Bone marrow (tissue), 2 donors: ENCODE measurements at places on chromosomes 2 and 18.
A peak's percentile ranks its signal among the peaks of the same experiment; 100 is the strongest.

DNA sequence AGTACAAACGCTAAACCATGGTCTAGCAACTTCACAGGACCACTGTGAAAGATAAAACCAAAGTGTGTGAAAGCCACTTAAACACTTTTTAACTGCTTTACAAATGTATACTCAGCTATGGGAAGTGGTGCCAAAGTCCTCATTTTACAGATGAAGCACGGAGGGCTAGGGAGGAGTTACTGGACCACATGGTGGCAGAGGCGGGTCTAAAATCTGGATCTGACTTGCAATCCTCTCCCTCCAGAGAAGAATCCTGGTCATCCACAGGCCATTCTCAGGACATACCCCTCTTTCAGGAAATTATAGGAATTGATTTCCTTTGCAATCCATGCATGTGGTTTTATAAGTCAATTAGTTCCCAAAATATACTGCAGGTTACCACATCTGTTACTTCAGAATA, 84.6 kb upstream of the GYPC start:
- no peak for DNase-seq

DNA sequence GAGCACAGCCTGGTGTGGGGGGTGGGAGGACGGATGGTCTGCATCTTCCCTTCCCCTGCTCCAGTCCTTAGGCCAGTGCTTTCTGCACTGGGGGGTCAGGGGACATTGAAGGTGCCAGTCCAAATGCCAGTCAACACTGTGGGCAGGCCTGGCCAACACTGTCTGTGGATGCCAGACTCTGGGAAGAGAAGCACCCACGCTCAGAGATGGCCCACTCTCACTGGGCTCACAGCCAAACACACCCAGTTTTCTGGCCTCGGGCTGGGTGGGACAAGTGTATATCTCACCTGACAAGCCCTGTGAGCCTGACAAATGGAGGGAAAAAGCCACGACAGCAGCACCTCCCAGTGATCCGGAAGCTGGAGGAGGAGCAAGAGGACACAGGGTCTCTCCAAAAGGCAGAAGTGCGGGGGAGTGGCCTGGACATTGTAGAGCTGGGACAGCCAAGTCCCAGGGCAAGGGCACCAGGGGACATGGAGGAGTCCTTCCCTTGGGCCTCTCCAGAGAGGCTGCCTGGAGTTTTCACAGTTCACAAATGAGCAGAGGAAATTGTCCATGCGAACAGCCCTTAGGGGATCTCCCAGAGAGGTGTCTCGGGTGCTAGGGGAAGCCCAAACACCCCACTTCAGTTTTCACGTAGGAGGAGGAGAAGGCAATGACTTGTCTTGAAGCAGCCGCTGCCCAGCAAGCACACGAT, 79.3 kb downstream of the SDC1 start:
- no peak for DNase-seq

- DNase-seq, result no peak
Measured at GRCh38 chr2:42918041-42918440, 125.7 kb upstream of the HAAO start.

- no peak for DNase-seq
Measured at GRCh38 chr2:147224070-147224469, 620.8 kb upstream of the ACVR2A start.

GRCh38 chr2:171158790-171159371, 1.8 kb downstream of the TLK1 start:
- DNase-seq, result no peak

GRCh38 chr2:236045251-236046235, 122.6 kb downstream of the GBX2 start:
- no peak for DNase-seq

DNA sequence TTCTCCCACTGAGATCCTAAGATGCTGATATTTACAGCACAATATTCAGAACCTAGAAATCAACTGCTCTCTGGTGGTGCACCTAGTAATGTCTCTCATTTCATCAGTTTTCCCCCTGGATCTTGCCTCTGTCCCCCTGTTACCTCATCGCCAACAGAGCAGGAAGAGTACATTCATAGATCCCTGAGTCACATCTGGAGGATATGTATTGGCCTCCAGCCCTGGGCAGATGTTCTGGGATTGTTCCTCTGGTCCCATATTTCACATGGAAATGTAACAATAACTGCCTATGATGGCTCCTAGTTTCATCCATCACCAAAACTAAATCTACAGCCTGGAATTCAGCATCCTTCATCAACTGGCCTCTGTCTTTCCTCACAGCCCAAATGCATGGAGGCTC, 278.8 kb upstream of the SLC14A2 start:
- no peak for DNase-seq

DNA sequence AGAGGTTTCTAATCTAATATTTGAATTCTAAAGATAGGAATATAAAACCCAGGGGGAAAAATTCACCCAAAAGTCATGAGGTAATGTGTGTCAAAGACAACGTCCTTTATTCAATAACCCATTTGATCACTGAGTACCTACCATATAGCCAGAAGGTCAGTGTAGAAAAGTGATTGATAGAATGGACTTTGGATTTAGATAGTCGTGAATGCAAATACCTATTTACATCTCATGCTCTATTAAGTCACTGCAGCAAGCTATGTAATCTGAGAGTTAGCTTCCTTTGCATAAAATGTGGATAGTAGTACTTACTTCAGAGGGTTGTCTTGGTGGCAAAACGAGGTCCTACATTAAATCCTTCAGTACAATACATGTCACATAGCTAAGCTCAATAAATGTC, 27.8 kb upstream of the TRIB2 start:
- DNase-seq, result no peak

- DNase-seq, result no peak
Measured at GRCh38 chr2:49836017-49836416, 681.7 kb upstream of the FSHR start.

GRCh38 chr2:47905386-47906156, 727 bp downstream of the FBXO11 start:
- DNase-seq, result peak; percentile 76

GRCh38 chr2:186533717-186534116, 47.7 kb downstream of the ZC3H15 start:
- DNase-seq, result no peak

DNA sequence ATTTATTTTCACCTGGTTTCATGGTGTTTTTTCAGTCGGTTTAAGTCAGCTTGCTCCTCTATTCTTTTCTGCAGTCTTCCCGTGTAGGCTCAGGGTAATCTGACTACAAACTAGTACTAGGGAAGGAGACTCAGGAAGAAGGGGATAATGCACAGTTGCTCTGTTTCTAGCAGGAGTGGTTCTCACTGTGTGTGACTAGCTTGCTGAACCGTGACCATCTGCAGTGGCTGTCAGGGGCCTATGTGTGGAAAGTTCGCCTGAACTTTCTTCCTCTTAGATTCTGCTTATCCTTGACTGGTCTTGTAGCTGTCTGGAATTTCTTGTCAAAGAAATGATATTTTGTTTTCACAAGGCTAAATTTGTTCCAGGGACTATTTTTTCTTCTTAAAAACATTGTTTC, 46.3 kb upstream of the AQP4 start:
- DNase-seq, result no peak

- no peak for DNase-seq
Measured at GRCh38 chr18:23532848-23533247, 29.5 kb downstream of the RMC1 start.

GRCh38 chr2:150041722-150042425, 445.6 kb downstream of the RND3 start:
- no peak for DNase-seq

GRCh38 chr18:50196261-50196660, 1.3 kb upstream of the MYO5B start:
- DNase-seq, result no peak

DNA sequence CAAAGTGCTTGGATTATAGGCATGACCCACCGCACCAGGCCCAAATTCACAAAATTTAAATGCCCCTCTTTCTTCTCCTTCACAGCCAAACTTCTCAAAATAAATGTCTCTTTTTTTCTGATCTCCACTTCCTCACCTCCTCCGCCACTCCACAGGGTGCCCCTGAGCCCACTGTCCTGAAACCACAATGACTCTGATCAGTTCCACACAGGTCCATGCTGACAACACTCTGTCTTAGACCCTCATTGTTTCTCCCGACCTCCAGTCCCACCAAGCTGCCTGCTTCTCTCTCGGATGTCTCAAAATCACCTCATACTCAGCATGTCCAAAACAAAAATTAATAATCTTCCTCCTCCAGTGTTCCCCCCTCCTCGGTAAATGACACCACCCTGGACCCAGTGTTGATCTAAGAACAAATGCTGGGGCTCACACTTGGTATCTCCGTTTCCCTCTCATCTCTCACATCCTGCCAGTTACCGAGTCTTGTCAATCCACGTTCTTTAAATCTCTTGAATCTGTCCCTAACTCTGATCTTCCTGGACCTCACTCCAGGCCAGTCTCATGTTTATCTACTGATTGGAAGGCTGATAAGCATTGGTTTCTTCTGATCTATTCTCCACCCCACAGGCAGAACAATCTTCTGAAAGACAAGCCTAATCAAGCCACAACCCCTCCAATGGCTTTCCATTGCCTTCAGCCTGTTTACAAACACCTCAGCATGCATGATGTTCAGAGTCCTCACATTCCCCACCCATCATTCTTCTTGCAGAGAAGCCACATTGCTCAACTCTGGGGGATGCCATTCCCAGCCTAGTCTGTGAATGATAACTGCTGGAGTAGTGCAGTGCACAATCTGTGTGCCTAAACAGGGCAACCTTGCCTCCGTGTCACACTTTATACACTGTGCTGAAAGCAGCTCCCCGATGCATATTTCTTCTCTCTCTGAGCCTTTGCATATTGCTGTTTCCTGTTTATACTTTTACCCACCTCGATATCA, 12.4 kb upstream of the ANKRD44 start:
- DNase-seq, result no peak

GRCh38 chr2:85393836-85394235, 16.3 kb downstream of the CAPG start:
- no peak for DNase-seq

GRCh38 chr18:54284981-54285785, 15.9 kb downstream of the POLI start:
- DNase-seq, result no peak

DNA sequence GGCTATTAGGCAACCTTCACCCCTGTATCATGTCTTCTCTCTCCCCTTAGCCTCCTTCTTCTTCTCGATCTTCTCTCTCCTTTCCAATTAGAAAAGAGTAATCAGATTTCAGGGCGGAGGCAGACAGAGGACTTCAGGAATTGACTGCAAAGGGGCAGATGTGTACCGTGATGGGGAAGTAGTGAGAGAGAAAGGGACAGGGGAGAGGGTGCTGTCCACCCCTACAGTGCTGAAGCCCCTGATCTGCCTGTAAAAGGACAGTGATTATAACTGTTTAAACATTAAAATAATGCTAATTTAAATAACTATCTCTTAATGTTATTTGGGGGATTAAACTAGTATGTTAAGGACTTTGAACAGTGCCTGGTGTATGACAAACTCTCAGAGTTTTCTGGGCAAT, 178.5 kb downstream of the ACTR3 start:
- no peak for DNase-seq

DNA sequence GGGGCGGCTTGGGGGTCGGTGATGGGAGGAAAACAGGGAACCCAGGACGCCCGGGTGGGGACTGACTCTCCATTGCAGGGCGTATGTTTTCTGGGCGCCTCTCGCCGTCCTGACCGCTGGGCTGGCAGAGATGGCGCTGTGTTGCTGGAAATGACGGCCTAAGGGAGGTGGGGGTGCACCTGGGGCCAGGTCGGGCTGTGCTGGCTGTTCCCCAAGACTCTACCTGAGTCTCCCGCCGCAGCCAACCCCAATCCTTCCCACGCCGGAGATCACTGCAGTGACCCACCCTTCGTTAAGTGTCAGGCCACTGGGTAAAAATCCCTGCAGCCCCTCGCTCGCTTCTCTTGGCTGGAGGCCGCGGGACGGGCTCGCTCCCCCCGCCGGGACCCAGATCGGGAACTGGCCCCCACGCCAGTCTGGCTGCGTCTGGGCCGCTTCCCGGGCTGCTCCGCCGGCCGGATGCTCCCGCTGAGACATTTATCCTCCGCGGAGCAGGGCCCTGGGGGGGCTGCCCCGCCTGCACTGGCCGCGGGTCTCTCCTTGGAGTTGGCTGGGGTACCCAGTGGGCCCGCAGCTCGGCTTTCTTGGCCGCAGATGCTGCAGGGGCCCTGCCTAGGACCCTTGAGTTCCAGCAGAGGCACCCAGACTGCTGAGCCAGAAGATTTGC, 7.8 kb upstream of the ARMC9 start:
- no peak for DNase-seq

DNA sequence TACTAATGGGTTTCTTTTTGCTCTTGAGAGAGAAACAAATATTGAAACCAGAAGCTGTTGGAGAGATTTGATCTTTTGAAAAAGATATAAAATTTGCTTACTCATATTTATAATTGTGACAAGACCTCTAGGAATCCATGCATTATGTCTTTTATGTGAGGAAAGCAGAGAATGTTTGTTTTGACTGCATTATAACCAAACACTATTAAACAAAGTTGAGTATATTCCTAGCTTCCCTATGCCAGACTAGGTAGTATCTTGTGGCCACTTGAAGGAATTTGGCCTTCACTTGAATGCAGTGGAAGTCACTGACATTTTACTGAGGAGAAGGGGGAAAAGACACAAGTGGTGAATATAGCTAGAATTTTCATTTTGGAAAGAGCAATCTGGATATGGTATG, 521.8 kb upstream of the ZEB2 start:
- DNase-seq, result no peak

GRCh38 chr2:232970051-232970450, 43.0 kb downstream of the NGEF start:
- no peak for DNase-seq

GRCh38 chr2:189440644-189440946, 679 bp upstream of the WDR75 start:
- DNase-seq, result no peak

- peak; percentile 14 for DNase-seq
Measured at GRCh38 chr2:232113821-232114220, 152.3 kb downstream of the DIS3L2 start.

DNA sequence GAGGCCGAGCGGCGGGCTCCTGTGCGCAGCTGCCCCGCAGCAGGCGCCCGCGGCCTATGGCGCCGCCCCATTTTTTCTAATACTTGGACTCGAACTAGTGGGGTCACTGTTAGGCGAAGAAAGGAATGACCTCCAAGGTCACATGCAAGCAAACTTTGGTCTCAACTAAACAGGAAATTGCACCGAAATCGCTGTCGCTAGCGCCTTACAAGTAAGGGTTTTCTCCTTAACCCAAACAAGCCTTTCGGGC, 339 bp downstream of the ACAA2 start:
- DNase-seq, result peak; percentile 55

GRCh38 chr2:3771576-3771975, 68.2 kb downstream of the DCDC2C start:
- DNase-seq, result no peak

DNA sequence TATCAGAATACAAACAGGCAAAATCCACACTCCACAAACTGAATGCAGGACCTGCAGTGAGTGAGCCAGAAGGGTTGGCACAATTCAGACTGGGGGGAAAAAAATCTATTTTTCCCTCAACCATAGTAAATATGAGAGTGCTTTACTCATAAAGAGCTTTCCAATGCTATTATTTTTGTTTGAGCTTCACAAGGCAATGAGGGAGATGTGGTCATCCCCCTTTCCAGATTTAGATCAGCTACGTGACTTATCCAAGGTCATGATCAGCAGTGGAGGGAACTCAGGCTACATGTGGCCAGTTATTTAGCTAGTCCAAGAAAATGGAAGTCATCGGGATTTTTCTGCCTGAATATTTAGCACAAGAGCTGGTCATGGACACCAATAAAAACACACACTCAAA, 120.4 kb upstream of the KLF7 start:
- DNase-seq, result no peak

GRCh38 chr2:197674060-197674459, 1.3 kb downstream of the RFTN2 start:
- no peak for DNase-seq
